ENCODE measurements at places on chromosomes 12 and 14. TPM values are rescaled to one million over a fixed set of nuclear protein-coding genes. Genes with fewer than 3 reads are reported as not detected.

Gene MYH6
- not detected for total RNA-seq

Gene RNU4-1
- total RNA-seq = under 0.01 TPM

Gene CFAP73
- total RNA-seq = not detected

Gene KRT71
- not detected for total RNA-seq
